ENCODE measurements at places on chromosomes 4 and X.

GRCh38 chr4:25654971-25655963 is at the start of gene SLC34A2:
Gene SLC34A2, plus strand, starts transcription at chr4:25655851. Its CDS starts 6,650 bp downstream, at chr4:25662501.
- no peak for DNase-seq

DNA sequence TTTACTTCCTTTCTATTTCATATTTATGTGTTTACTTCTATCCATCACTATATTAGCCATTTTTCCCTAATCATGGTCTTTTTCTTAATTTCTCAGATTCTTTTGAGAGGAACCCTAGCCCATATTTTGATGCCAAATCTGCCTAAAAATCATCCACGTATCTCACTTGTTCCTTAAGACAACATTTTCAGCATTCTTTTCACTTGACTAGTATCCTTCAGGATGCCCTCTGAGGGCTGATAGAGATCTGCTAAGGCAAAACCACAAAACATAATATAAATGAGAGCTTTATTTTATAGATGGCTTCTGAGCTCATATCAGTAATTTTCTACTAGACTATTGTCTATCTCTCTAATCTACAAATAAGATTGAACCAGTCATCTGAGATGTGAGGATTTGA is 341.9 kb downstream of the GPM6A start:
- DNase-seq: no peak

DNA sequence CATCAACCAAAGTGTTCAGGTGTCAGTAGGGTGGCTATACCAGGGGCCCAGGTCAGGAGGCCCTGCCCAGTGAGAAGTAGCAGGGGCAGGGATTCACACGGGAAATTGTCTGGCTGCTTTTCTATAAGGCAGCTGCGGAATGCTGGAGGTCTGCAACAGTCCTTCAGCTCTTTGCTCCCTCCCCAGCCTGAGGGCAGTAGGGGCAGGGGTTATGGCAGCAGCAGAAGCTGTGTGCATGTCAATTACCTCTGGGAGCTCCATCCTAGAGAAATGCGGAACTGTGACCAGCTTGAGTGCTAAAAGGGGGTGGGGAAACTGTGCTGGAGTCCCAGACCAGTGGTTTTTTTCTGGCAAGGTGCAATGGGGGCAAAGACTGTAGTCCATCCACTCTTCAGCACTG is 810.4 kb downstream of the PCDH7 start:
- DNase-seq: no peak

DNA sequence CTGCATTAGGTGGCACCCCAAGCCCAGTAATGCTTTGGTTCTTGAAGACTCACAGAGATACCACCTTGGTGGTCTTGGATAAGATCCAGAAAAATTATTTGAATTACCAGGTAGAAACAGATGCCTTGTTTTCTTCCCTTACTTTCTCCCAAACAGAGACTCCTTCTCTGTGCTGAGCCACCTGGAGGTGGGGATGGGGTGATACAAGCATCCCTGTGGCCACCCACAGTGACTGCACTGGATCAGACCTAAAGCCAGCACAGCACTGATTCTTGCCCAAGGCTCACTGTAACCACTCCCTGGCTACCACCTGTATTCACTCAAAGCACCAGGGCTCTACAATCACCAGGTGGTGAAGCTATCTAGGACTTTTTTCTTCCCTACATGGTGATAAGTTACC is 156.8 kb downstream of the TEX13A start:
- no peak for DNase-seq

GRCh38 chr4:183435803-183436202 is 8.6 kb upstream of the CDKN2AIP start:
- no peak for DNase-seq

DNA sequence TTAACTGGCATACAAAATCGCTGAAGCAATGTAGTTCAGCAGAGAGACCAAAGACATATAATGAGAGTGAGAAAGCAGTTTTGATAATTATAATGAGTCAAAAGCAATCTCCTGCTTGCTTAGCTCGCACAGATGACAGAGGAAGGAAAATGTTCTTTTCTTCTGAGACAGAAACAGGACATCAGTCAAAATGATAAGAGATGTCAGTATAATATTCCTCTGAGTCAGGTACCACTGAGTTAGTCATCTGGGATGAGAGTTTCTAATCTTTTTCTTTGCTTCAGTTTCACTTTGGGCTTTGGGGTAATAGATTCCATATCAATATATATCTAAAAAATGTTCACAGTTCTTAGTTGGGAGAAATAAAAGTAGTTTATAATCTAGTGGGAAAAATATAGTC is 387.2 kb downstream of the PCDH7 start:
- no peak for DNase-seq

DNA sequence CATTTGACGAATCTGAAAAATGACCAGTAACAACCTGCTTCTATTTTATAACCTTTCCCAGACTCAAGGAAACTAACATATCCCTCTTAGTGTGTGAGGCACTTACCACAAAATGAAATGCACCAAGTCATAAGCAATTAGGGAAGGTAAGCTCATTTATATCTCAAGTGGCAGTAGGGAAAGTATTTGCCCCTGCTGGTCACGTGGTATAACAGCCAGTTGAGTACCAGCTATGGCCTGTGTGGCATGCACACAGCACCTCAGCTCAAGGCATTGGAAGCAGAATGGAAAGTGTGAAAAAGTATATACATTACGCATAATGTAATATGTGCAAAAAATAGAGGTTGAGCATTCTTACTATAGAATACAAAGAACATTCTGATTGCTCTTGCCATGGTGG is 178.3 kb upstream of the GYPA start:
- DNase-seq: no peak

DNA sequence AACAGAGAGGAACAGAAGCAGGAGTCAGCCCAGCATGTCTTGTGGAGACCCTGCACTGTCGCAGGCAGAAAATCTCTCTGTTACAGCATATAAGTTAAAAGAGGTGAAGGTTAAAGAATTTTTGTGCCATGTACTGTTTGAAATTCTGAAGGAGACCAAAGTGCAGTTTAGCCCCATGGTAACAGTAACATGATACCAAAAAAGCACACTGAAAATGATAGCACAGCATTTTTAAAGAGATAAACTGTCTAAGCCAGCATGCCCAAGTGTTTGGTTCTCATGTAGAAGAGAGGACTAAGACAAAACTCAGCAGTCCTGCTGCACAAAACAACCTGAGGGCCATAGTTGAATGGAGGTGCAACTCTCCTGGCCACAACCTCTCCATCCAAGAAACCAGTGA is 41.9 kb upstream of the PARM1 start:
- no peak for DNase-seq

DNA sequence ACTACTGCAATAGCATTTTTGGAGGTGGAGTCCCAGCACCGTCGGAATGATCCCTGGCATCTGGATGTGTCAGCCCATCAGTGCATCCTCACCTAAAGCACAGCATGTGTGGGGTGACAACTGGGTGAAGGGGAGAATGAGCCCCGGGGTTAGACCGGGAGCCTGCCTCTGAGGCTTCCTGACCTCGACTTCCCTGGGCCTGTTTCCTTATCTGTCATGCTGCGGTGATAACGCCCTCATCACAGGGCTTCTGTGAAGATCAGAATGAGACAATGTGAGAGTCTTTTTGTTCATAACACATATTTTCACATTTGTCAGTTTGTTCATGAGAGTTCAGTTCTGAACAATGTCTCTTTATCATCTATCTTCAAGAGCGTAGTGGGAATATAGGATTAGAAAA is 31.1 kb upstream of the PDLIM3 start:
- no peak for DNase-seq

GRCh38 chrX:103211012-103211715 is 3.7 kb upstream of the BEX4 start:
- no peak for DNase-seq

DNA sequence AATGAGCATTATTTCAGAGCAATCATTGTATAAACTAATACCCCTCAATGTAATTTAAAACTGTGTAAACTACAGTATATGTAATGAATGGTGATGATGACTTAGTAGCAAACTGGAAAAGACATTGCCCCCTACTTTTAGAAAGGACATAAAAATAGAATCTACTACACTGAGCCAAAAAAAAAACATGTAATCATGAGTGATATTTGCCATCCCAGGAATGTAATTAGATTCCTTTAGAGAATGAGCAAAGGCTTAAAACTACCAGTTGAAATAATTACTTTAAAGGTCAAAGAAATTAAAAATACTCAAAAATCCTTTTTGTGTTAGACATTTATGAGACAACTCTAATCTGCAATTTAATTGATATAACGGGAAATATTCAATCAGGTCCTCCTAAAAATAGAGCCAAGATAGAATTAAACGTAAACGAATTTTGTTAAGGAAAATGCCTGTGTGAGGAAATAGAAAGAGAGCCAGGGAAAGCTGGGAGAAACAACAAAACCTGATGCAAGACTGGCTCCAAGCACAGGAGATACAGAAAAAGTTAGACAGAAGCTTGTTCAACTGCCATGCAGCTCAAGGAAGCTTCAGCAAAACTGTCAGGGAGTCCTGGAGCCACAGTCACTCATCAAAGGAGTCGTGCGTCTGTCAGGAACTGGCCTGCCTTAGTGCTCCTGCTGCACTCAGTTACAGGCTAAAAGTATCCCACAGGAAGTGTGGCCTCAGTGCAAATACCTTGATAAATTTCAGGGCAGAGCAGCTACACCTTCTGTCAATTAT is 655.7 kb upstream of the INTU start:
- DNase-seq: no peak

DNA sequence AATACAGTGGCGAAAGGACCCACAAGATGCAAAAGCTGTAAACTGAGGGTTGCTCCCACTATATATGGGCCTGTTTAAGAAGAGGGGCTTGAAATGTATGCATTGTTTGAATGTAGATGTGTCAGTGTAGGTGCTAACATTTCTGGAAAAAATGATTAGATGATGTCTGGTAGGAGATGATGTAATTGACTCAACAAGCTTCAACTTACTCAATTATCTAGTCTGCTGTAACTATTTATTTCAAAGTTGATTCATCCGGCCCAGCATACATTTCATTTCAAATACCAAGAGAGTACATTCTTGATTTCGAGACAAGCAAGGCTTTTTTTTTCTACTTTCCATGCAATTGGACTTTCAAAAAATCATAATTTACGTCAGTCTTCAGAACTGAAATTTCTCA is 9.3 kb upstream of the ENAM start:
- DNase-seq: no peak

- DNase-seq: no peak
Measured at GRCh38 chr4:41379230-41379629, 122.5 kb downstream of the UCHL1 start.

GRCh38 chr4:182297659-182298058 is 54.5 kb downstream of the TENM3 start:
- DNase-seq: no peak

GRCh38 chrX:19569930-19570329 is 54.6 kb upstream of the MAP3K15 start:
- DNase-seq: no peak

GRCh38 chr4:42632653-42633382 is 24.1 kb downstream of the ATP8A1 start:
- DNase-seq: no peak

- DNase-seq: no peak
Measured at GRCh38 chr4:5960252-5960880, 57.9 kb downstream of the C4orf50 start.

GRCh38 chrX:23334848-23335599 is at the start of gene PTCHD1:
Gene PTCHD1, plus strand, starts transcription at chrX:23334849. Its CDS starts 27 bp downstream, at chrX:23334876.
- DNase-seq: no peak

GRCh38 chr4:2324891-2325290 is 63.0 kb upstream of the MXD4 start:
- no peak for DNase-seq

GRCh38 chr4:165873298-165874071 is 448 bp downstream of the TLL1 start:
- no peak for DNase-seq

GRCh38 chrX:40975951-40976350 is 109.3 kb upstream of the USP9X start:
- DNase-seq: no peak

GRCh38 chr4:71366766-71367165 is 27.9 kb downstream of the SLC4A4 start:
- no peak for DNase-seq

DNA sequence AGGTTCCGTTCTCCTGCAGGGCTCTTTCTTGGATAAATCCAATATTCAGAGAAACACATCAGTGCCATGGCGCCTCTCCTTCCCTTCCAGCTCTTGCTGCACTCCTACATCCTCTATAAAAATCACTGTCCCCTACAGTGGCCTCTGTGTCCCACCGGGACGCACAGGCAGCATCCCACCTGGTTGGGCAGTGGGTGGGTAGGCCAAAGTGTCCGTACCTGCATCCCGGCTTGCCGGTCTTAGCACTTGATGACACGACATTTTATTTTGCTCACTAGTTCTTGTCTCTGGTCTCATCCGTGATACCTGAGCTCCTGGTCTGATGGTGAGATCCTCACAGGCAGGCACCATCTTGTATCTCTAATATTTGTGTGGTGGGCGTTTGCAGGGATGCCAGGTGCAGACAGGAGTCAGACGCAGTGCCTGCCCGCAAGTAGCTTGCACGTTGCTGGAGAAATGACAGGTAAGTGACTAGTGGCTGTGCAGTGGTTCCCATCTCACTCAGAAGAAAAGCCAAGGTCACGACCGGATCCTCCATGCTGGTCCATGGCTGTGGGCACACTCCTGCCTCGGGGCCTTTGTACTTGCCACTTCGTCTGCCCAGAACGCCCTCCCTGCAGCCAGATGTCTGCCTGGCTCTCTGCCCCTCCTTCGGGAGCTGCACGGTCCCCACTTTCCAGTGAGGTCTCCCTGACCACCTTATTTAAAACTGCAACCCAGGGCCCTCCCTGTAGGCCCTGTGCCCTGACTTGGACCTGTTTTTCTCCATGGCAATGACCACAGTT is 109.7 kb downstream of the SORCS2 start:
- DNase-seq: no peak
